ENCODE measurements at places on chromosomes 6 and 20. TPM values are rescaled to one million over a fixed set of nuclear protein-coding genes. Genes with fewer than 3 reads are reported as not detected.

Gene MOXD1
- 11.3 TPM for total RNA-seq

Gene VAPB
- 38.3 TPM for total RNA-seq

Gene TAGAP
- 1.6 TPM for total RNA-seq

Gene ADGRF1
- total RNA-seq: under 0.01 TPM

Gene MACROD2
- total RNA-seq: 43.1 TPM

Gene ETV7
- total RNA-seq: not detected

Gene C20orf202
- total RNA-seq: 0.46 TPM

Gene PNLDC1
- 0.23 TPM for total RNA-seq

Gene PLN
- 0.46 TPM for total RNA-seq

Measured in diencephalon (tissue), 1 donor.